Daoy (cell line): ENCODE measurements at places on chromosomes 3 and 15.

- DNase-seq, result no peak
Measured at GRCh38 chr15:68427963-68428362, 4.0 kb downstream of the ITGA11 start.

DNA sequence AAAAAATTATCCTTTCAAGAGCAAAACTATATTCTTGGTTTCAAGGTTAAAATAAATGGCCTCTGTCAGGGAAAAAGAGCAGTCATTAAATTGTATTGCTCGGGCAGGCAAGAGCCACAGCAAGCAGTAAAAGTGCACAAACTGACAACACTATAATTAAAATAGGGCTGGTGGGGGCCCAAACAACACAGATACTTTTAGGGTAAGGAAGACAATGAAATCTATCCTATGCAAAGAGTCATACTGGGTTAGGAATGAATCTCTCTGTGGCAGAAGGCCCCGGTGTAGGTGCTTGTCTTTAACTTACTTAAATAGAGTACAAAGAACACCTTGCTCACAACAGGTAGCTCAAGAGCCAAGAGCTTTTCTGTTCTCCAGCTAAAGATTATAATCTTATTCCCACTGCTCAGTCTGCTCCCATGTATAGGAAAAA lies 94.7 kb downstream of the DLG1 start:
- DNase-seq, result no peak

DNA sequence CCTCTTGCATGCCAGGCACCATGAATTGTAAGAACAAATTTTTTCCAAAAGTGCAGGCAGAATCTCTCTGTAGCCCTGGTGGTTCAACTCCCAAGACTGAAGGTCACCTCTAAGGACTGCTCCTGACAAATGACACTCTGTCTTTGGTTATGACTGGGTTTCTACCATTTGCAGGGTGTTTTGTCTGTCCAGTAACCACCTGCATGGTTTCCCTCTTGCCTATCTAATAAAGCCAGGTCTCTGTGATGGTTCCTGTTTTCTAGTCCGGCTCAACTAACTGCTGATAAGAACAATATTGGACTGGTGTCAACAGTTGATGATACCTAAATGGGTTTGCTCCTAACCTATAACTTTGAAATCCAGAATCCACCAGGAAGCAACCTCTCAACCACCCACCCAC lies 43.7 kb downstream of the ATP8B4 start:
- no peak for DNase-seq

DNA sequence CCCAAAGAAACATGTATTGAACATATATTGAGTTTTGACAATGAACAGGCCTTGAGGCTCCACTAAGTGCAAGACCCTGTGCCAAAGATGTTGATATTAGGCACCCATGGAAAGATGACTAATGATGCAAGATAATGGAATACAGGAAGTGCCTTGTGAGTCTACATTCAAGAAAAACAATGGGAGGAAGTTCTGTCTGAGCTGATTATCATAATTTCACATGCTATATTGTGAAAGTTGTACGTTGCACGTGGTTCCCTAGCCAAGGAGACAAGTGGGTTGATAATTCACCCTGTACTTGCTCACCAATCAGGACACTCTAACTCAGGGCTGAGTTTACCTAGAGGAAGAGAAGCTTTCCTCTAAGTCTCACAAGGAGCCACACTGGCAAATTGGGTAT lies 186.9 kb upstream of the STAC start:
- DNase-seq, result no peak

DNA sequence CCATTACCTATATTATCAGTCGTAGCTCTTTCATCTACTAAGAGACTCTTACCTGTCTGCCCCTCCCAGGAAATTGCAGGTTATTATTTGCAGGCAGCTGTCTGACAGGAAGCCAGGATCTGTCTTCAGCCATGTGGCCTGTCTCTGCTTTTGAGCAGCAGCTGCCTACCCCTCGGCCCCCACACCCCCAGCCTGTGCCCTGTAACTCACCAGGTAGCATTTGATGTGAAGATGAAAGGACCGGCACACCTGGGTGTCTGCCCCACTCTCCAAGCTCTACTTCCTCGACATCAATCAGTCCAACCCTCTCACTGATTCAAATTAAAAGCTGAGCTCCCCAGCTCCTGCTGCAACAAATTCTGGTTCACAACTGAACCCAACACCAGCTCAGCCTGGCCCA lies 197.2 kb upstream of the CTNNB1 start:
- DNase-seq, result no peak

DNA sequence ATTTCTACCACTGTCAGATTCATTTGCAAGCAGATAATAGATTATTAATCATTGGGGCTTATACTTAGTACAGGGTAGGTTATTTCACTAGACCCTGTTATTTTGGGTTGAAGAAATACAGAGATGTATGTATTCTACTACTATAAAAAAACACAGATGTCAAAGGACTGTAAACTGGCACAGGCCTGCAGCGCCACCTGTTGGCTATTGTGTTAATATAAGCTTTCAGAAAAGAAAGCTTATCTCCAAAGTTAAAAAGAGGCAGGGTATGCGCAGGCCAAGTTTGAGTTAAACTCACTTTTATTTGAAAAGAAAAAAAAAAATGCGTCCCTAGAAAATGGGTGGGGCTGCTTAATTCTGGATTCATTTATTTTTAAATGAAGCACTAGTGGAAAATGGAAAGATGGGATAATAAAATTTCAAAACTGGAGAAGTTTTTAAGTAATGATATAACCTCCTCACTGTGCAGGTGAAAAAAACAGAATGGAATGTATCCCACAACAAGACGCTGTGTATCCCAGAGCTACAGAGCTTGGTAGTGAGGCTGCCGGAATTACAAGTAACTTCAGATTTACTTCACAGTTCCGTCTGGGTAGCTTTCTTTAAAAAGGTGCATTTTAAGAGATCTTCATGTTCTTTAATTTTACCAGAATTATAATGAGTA lies 407.2 kb upstream of the TGFBR2 start:
- DNase-seq, result peak; percentile 45

GRCh38 chr3:10526366-10526765 lies 21.0 kb upstream of the ATP2B2 start:
- no peak for DNase-seq

DNA sequence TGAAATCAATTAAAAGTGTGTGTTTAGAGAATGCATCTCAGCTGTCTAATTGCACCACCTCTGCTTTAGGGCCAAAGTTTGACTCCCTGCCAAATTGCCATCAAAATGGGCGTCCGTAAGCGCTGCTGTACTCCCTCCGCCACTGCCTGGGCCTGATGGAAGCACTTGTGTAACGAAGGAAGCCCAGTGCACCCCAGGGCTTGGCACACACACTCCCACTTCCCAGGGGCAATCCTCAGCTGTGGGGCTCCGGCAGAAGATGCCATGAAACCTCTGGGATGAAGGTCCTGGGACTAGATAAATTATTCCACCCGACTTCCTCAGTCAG lies 137.8 kb downstream of the RORA start:
- DNase-seq, result no peak

- no peak for DNase-seq
Measured at GRCh38 chr15:67145710-67146109, 80.3 kb downstream of the SMAD3 start.

DNA sequence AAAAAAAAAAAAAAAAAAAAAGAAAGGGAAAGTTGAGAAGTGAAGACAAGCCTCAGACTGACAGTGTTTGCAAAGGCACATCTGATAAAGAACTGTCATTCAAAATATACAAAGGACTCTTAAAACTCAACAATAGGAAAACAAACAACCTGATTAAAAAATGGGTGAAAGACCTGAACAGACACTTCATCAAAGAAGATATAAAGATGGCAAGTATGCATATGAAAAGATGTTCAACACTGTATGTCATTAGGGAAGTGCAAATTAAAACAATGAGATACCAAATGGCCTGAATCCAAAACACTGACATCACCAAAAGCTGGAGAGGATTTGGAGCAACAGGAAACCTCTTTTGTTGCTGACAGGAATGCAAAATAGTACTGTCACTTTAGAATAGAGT lies 48.6 kb downstream of the MCCC1 start:
- no peak for DNase-seq

DNA sequence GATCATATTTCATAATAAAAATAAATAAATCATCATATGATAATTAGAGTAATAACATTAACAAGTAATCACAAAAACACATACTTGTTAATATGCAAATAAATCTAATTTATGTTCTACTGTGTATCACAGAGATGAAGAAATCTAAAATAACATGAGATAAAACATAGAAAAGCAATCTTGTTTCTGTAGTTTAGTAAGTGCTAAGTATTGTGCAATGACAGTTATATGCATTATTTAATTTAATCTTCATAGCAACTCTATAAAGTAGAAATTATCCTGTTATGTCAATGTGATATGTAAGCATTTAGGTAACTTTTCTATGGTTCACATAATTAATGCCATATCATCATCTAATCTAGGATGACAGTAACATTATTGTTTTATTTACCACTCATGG lies 108.2 kb upstream of the KCNMB2 start:
- no peak for DNase-seq

GRCh38 chr3:168427835-168428475 lies 332.2 kb upstream of the GOLIM4 start:
- no peak for DNase-seq

GRCh38 chr15:43292375-43293078 lies 25.8 kb upstream of the TGM5 start:
- no peak for DNase-seq

GRCh38 chr3:35194666-35195065 lies 444.7 kb upstream of the ARPP21 start:
- DNase-seq, result no peak

DNA sequence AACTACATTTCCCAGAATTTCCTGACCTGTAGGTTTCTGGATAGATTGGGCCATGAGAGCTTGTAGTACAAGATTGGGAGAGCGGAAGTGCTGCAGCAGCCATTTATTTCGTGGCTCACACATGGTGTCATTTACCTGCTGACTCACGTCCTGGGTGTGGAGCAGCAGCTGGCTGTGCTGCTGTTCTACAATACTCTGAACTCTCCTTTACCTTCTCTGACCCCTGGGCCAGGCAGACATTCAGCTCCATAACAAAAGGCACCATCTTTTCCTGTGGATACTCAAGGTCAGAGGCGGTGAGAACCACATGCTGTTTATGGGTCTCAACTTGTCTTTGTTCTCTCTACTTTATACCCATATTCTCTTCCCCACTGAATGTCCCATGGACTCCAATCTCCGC lies 490.2 kb downstream of the IGSF11 start:
- DNase-seq, result peak; percentile 77

DNA sequence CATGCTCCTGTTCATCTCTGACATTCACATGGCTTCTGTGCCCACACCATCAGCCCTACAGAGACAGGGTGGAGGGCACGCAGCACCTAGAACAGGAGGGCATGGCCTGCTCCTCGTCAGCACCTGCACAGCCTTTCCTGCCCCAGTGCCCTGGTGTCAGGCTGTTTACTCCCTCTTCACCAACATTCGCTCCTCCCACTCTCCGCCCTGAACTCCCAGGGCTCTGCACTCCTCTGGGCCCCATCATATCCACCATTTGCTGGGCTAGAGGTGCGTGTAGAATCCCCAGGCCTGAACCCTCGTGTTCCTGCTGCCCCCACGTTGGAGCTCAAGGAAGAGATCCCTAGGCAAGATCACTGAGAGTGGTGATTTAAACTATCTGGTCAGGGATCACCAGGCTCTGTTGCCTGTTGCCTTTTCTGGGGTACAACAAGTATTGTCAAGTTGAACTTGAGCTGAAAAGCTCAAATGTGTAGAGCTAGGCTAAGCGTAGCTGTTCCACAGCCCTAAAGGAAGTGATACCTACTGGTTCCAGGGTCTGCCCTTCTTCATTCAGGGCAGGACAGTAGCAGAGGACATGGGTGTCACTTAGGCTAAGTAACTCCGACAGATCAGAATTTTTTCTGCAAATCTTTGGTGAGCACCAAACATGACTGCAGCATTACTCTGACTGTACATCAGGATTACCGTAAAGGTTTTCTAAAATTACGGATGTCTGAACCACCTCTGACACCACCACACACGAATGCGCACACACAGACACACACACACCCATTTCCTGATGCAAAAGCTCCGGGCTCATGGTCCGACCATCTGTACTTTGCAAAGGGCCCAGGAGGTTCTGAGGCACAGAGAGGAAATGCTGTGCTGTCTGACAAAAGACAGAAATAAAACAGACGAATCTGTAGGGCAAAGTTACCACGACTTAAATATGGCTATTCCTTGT lies 43.7 kb upstream of the GNB5 start:
- DNase-seq, result no peak

GRCh38 chr3:115808816-115809215 lies 185.5 kb downstream of the GAP43 start:
- no peak for DNase-seq

- no peak for DNase-seq
Measured at GRCh38 chr3:105277656-105278055, 89.1 kb upstream of the ALCAM start.

GRCh38 chr3:126423191-126424038 lies 28.7 kb downstream of the CFAP100 start:
- DNase-seq, result no peak

DNA sequence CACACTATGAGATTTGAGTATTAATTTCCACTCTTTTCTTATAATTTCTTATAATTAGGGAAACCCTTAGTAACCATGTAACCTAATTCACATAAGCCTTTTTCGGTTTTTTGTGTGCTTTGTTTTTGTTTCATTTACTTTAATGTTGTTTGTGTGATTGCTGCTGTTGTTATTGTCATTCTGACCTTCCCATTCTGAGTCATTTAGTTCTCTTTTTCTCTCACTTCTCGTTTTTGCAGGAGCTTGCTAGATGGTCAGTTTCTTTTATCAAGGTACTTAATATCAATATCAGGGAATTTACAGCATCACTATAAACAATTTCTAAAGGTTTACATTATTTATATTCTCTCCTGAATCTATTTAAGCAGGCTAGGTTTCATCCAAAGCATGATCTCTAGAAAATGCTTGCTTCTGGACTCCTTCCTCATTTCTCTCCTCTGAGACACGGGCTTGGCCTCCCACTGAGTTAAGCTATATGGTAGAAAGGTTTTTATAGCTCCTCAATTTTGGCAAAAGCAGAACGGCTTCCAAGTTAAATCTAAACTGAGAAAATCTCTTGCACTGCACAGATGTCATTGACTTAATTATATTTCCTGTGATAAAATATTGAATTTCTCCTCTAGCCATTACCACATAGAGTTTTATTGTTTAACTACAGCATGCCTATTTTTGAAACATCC lies 534.2 kb downstream of the NSUN3 start:
- no peak for DNase-seq

DNA sequence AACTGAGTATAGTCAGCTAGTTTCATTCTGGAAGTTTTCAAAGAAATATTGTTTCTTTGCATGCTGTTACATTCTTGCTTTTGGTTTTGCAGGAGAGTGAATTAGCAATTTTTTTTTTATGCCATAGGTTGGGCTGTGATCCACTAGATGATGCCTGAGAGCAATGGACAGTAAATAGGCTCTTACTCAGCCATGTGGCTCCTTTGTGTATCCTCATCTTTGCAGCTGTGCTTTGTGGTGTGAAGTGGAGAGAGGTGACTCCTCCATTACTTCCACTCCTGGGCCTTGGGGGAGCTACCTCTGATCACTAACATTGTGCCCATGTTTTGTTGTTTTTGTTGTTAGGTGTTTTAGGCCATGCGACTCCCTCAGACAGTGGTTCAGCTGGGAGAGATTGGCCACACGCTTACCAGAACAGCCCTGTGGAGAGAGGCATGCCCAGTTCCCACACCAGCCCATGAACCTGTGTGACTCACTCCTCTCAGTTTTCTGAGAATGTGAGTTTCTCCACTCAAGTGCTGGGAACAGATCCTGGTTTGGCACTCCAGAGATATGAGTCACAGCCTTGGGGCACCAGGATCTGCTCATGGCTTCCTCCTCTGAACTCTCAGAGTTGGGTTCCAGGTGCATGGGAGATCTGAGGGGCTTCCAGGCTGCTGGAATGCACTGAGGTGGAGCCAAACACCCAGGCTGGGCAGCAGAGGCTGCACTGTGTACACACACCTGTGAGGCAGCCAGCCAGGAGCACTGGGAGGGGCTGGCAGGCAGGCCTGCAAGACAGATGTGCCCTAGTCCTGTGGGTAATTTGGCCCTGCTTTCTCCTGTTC lies 785.3 kb downstream of the ROBO2 start:
- peak; percentile 0 for DNase-seq
